ENCODE measurements at places on chromosomes 7 and 10. TPM values are rescaled to one million over a fixed set of nuclear protein-coding genes. Genes with fewer than 3 reads are reported as not detected.

TMEM236 gene
- total RNA-seq: 0.99 TPM

LBX1 gene
- total RNA-seq: not detected

- H3K4me1 ChIP-seq: no peaks in the 10 kb centered on the region
- no peaks in the 10 kb centered on the region for H3K27me3 ChIP-seq
- H3K36me3 ChIP-seq: no peaks in the 10 kb centered on the region
Observed at GRCh38 chr10:3002304-3002703, 65.0 kb upstream of the PFKP start.

RNF32 gene
- total RNA-seq: 0.29 TPM

- H3K27ac ChIP-seq: peak within 1 kb of the TSS; percentile 77
- H3K4me1 ChIP-seq: peaks cover 22% of the 10 kb centered on the region
- H3K4me3 ChIP-seq: peak within 1 kb of the TSS; percentile 94
- no peaks in the 10 kb centered on the region for H3K27me3 ChIP-seq
- DNase-seq: no peak
- peaks cover 5% of the 10 kb centered on the region for H3K36me3 ChIP-seq
Observed at GRCh38 chr7:139035586-139036353, at the start of gene ZC3HAV1L. Gene ZC3HAV1L, minus strand, starts transcription at chr7:139036042. Its CDS starts 25 bp downstream, at chr7:139036017.

GTF2IRD1 gene
- 22.7 TPM for total RNA-seq

CH25H gene
- 2.2 TPM for total RNA-seq

PIK3CG gene
- 2.0 TPM for total RNA-seq

FAM25C gene
- not detected for total RNA-seq

DNA sequence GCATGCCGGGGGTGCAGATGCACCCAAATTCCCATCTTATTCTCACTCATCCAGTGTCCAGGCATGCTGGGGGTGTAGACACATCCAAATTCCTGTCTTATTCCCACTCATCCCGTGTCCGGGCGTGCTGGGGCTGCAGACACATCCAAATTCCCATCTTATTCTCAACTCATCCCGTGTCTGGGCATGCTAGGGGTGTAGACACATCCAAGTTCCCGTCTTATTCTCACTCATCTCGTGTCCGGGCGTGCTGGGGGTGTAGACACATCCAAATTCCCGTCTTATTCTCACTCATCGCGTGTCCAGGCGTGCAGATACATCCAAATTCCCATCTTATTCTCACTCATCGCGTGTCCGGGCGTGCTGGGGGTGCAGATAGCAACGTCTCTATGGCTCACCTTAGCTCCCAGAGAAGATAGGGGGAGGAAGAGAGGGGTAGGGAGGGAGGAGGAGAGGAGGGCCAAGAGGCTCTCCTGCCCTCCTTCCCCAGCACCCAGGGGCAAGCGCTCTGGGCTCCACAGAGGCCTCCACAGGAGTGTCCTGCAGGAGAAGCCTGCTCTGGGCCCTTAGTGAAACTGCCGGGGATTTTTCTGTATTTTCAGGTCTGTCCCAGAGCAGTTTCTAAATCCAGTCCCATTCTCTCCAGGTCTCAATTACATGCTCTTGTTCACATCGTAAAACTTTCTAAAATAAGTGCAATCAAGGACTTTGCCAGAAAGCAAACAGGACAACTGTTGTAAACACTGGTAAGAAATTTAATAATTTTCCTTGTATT lies 210.8 kb downstream of the DIP2C start:
- H3K4me1 ChIP-seq: peaks cover 41% of the 10 kb centered on the region
- DNase-seq: no peak
- no peaks in the 10 kb centered on the region for H3K36me3 ChIP-seq
- H3K27me3 ChIP-seq: no peaks in the 10 kb centered on the region
- no peak overlapping the region for H3K27ac ChIP-seq

DNA sequence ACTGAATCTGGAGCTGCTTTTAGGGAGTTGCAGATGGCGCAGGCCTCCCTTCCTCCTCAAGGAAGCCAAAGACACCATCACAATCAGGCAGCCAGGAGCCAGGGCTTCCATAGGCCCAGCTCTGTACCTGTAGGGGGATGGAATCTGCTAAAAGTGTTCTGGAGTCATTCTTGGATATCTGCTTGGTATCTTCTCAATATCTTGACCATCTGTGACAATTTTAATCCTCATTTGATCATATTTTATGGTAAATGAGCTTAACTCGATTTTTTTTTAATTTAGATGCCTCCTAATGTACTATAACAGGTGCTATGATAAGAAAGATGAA lies 3.1 kb downstream of the ST7 start:
- H3K27ac ChIP-seq: peak overlapping the region; percentile 99
- no peak overlapping the region for H3K4me3 ChIP-seq
- H3K4me1 ChIP-seq: peaks cover 37% of the 10 kb centered on the region
- no peak for DNase-seq
- H3K36me3 ChIP-seq: no peaks in the 10 kb centered on the region

SPDYE16 gene
- not detected for total RNA-seq

NKX6-2 gene
- total RNA-seq: not detected

NUPR2 gene
- not detected for total RNA-seq

- H3K4me1 ChIP-seq: peaks cover 5% of the 10 kb centered on the region
- no peak for DNase-seq
- H3K27me3 ChIP-seq: no peaks in the 10 kb centered on the region
- H3K4me3 ChIP-seq: no peak overlapping the region
- no peaks in the 10 kb centered on the region for H3K36me3 ChIP-seq
Observed at GRCh38 chr7:121192834-121193233, 136.0 kb upstream of the WNT16 start.

STAG3 gene
- total RNA-seq: 0.50 TPM

Measured in esophagus muscularis mucosa (tissue), 4 donors.